ENCODE measurements at places on chromosomes 7 and 10. TPM values are rescaled to one million over a fixed set of nuclear protein-coding genes. Genes with fewer than 3 reads are reported as not detected.

- no peak for DNase-seq
Measured at GRCh38 chr10:87751274-87751673, 66.8 kb downstream of the ATAD1 start.

DNA sequence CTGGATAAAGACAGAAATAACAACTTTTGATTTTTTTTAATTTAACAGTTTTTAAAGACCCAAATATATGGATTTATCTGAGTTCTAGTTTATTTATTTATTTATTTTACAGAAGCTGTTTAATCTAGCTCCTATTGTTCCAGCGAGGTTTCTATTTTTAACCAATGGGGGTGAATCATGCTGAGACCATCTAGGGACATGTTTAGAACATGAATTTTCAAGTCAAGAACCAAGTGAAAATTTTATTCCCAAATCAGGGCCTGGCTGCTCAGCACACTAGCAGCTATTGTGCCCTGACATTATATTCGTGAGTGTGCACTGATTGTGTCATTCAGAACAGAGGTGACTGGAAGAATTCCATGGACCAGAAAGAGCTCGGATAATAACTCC lies 24.6 kb upstream of the MPP7 start:
- DNase-seq: no peak

DNA sequence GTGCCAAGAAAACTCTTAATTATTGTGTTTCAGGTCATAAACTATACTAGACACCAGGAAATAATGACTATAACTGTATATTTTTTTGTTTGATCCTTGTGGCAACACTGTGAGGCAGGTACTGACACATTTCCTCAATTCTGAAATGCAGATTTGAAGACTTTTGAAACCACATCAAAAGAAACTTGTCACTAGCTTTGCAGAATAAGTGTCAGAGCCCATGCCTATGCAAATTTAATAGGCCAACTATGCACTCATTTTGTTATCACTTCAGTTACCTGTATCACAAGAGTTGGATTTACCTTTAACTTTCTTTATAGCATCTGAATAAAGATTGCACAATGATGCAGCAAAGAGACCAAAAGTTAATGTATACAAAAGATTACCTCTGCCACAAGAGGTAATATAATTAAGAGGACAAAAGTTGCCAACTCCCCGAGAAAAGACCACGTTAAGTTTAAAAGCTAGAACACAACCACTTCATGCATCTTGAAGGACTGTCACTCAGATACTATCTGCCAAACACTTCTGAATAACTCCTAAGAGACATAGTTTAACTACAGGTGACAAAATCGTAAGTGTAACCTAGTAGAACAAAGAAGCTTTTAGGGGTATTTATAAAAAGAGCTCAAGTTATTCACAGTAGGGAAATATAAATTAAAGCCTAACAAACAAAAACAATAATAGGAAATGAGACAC lies 80.5 kb downstream of the ELAPOR2 start:
- DNase-seq: no peak

The CYP26A1 gene
- total RNA-seq: not detected

The ANK3 gene
- total RNA-seq: 150 TPM

- DNase-seq: no peak
Measured at GRCh38 chr7:38584443-38585210, 46.5 kb downstream of the AMPH start.
